Foreskin melanocyte (primary cell): ENCODE measurements at places on chromosomes 1 and 21.

DNA sequence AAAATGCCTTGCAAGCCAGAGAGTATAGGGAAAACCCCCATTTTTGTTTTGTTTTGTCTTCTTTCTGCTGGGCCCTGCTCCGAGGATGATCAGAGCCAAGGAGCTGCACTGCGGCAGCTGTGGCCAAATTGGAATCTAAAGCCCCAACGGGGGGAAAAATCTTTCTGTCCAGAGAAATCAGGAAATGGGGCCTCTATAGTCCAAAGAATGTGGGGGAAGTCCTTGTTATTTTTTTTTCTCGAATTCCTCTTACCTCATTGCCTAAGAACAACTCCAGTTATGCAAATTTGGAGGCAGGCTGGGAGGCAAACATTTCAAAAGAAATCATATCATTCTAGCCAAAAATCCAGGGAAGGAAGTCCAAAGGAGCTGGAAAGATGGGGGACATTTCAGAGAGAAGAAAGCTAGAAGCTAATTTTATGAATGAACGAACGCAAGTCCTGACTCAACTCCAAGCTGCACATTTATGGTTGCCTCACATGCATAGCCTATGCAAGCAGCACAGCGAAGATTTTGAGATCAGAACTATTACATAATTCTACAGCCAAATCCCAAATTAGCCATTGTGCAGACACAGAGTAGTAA, 263.2 kb downstream of the KCTD3 start:
- DNase-seq = no peak

DNA sequence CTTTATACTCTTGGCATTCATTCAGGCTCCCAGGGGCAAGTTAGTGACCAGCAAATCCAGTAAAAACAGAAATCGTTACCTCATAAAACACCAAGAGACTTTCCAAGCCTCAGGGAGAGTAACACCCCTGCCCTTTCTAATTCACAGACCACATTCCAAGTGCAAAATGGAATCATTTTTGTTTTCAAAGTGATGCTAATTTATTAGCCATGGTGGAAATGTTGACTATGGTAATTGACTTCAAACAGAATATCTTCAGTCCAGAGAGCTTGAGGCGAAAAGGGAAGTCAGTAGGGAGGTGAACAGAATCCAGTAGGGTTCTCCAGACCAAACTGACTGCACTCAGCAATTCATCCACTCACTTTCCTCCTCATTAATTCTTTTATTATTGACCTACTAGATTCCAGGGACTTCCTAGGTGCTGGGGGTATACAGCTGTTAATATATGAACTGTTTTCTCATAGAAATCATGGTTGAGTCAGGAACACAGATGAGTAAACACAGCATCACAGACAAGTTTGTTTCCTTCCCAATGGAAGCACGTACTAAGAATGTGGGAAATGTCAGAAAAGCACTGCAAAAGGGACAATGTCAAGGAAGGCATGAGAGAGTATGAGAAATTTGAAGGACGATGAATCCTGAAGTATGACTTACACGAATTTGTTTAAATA, 388.5 kb upstream of the C1orf87 start:
- DNase-seq = peak; percentile 51

DNA sequence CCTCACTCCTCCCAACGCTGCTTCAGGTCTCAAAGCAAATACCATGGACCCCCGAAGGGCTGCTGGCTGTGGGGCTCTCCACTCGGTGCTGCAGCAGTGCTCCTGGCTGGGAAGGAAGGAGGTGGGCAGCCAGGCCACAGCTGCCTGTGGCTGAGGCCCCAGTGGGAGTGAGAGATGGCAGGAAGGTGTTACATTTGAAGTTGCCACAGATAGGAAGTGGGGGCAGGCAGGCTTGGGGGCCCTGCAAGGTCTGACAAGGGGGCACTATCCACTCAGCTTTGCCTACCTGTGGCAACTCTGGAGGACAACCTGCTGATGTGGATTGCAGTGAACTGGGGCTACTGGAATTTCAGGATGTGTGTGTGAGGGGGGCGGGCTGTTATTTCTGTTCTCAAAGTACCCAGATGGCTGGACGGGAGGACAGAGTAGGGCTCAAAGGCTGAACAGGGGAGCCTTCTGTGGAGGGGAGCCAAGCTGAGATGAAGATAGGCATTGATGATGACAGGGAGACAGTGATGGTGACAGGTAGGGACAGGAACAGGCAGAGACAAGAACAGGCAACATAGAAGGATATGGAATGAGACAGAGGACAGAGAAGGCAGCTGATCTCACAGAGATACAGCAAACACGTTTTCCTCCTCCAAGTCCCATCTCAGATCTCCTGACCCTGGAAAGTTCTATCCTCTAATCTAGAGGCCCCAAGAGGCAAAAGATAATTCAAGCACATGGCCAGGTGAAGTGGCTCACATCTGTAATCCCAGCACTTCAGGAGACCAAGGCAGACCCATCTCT, 1.8 kb downstream of the ZNF683 start:
- no peak for DNase-seq

DNA sequence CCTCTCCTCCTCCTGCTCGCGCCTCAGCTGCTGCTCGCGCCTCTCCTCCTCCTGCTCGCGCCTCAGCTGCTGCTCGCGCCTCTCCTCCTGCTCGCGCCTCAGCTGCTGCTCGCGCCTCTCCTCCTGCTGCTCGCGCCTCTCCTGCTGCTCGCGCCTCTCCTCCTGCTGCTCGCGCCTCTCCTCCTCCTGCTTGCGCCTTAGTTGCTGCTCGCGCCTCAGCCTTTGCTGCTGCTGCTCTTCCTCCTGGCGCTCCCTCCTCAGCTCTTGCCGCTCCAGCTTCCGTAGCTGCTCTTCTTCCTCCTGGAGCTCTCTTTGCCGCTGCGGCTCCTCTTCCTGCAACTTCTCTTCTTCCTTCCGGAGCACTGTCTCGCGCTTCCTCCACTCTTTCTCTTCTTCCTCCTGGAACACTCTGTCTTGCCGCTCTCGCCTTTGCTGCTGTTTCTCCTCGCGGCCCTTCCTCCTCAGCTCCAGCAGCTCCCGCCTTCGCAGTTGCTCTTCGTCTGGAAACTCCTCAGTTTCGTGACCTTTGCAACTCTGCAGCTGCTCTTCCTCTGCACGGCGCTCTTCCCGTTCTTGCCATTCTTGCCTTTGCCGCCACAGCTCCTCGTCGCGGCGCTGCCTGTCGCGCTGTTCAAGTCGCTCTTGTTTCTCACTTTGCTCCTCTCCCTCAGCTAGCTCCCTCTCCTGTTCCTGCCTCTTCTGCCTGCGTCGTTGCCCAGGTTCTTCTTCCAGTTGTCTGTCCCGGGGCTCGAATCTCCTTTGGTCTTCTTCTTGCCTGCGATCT, 3.0 kb downstream of the TCHH start:
- DNase-seq = peak; percentile 11

- no peak for DNase-seq
These were observed 71.9 kb downstream of the PCBP3 start for GRCh38 chr21:45715441-45715840.

- no peak for DNase-seq
These were observed 27.9 kb downstream of the RIMS3 start for GRCh38 chr1:40637470-40638007.

- DNase-seq = no peak
These were observed 31.0 kb downstream of the PALMD start for GRCh38 chr1:99676876-99677275.

DNA sequence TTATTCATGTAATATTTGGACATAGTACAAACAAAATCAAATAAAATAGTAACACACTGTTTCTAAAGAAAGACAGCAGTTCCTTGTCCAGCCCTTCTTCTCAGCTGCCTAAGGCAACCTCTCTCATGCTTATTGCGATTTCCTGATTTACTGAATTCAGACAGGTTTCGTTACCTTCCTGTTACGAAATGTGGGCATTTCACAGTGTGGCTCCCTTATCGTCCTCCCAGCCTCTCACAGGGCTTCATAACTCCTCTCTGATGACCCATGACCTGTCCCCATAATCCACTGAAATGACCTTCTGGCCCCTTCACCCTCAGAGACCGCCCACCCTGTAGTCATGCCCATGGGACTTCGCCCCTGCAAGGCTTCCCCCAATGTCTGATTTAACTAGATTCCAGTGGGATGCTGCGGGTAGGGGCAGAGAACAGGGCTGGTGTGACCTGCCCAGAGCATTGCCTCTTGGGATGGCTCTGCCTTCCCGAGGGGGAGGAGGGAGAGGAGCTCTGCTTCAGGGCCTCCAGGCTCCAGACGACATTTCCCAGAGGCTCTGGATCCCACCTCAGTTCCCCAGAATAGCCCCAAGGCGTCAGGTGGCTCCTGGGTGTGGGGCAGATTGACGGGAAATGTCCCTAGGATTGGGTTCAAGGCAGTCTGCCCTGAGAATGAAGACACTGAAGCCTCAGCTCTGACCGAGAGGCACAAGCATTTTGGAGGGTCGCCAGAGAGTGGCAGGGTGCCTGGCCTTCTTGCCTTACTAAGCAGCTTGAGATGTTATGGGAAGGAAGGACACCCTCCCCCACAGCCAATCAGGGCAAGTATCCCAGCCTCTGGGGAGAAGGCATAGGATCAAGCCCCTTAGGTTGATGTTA, 20.6 kb downstream of the PADI2 start:
- DNase-seq = no peak

- no peak for DNase-seq
These were observed 1.3 kb downstream of the WLS start for GRCh38 chr1:68230901-68231626.

GRCh38 chr1:76725864-76726619, 141.2 kb upstream of the ST6GALNAC5 start:
- peak; percentile 28 for DNase-seq

GRCh38 chr1:112767646-112768045, 52.5 kb upstream of the PPM1J start:
- no peak for DNase-seq

- DNase-seq = no peak
These were observed 16.4 kb downstream of the HTR1D start for GRCh38 chr1:23200883-23201282.

- no peak for DNase-seq
These were observed 2.2 kb upstream of the HENMT1 start for GRCh38 chr1:108663074-108663473.

- no peak for DNase-seq
These were observed 38.8 kb upstream of the CLCA4 start for GRCh38 chr1:86507935-86508582.

- no peak for DNase-seq
These were observed 72.7 kb downstream of the UBE4B start for GRCh38 chr1:10105484-10105883.

DNA sequence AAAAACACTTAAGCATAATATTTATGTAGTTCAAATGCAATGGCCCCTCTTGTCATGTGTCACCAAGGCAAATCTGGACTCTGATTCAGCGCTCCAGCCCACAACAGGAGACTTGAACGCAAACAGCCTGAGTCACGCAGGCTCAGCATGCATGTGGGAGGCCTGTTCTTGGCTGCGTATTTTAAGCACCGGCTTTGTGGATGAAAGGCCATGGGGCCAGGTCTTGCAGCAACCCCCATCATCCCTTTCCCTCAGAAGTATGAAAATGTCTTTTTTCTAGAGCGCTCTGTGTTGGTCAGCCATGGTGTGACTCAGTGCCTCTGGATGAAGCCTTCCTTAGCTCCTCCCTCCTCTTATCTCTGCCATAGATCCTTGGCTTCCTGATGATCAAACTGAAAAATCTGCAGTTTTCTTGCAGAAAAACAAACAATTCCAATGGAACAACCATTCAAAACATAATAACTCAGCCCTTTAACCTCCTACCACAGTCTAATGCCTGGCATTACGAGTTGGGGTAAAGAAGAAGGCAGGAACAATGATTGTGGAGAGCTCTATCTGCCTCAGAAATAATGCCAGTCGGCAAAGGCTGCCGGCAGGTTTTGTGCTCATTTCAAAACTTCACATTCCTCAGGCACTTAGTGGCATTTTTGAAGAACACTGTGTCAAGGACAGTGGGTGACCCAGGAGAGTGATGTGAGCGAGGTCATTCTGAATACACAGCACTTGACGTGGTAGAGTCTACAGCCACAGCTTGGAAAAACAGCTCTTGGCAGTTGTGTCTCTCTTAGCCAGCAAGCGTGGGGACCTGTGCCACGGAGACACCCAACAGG, 167.5 kb downstream of the CLIC6 start:
- no peak for DNase-seq

- peak; percentile 36 for DNase-seq
These were observed 10.7 kb upstream of the OR2B11 start for GRCh38 chr1:247468481-247469140.

GRCh38 chr1:22540337-22540736, 23.0 kb upstream of the EPHA8 start:
- no peak for DNase-seq

DNA sequence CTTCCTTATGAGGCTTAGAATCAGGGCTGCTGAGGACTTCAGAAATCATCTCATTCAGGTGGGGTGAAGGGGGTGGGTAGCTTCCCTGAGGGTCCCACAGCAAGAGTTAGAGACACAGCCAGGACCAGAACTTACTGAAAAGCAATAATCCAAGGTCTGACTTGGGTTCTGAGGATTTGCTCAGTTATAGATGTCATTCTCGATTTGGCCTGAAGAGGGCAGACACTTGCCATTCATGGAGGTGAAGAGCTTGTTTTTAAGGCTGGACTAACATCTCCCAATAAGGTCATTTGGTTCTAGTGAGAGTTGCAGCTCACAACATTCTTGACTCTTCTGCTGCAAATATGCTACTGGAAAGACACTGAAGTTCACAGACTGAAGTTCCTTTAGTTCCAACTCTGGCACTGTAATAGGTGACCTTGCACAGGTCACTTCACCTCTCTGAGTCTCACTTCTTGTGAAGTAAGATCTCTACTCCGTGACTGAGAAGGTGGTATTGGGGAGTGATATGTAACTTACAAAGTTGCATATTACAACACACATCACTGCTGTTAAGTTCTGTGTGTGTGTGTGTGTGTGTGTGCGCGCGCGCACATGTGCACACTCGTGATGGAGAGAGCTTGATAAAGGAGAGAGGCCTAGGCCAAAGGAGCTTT, 69.8 kb upstream of the DIRAS3 start:
- DNase-seq = peak; percentile 68

DNA sequence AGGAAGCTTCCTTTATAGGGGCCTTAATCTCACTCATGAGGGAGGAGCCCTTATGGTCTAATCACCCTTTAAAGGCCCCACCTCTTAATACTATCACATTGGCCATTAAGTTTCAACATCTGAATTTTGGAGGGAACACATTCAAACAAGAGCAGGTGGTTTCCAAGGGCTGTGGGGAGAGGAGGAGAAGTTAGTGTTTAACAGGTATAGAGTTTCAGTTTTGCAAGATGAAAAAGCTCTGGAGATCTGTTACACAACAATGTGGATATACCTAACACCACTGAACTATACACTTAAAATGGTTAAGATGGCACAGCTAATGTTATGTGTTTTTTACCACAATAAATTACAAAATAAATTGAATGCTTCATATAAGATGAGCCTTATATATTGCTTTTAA, 113.4 kb upstream of the DNAH14 start:
- no peak for DNase-seq

GRCh38 chr1:209755926-209756614, at the start of gene TRAF3IP3:
Gene TRAF3IP3 (plus strand): TSS chr1:209756053. CDS start chr1:209760040, 3,987 bp downstream.
- DNase-seq = no peak

GRCh38 chr1:22592919-22593790, 29.9 kb downstream of the EPHA8 start:
- DNase-seq = no peak
